Stimulated activated CD4-positive, alpha-beta T cell treated with anti-CD3 and anti-CD28 coated beads, Interleukin-15, amount 100 ng/mL, for 24 hours (primary cell): ENCODE measurements at places on chromosomes 5 and 9.

GRCh38 chr5:39361306-39361705 is 3.0 kb downstream of the C9 start:
- DNase-seq: no peak

- DNase-seq: no peak
Observed at GRCh38 chr9:128144239-128145181, 4.7 kb upstream of the LCN2 start.

DNA sequence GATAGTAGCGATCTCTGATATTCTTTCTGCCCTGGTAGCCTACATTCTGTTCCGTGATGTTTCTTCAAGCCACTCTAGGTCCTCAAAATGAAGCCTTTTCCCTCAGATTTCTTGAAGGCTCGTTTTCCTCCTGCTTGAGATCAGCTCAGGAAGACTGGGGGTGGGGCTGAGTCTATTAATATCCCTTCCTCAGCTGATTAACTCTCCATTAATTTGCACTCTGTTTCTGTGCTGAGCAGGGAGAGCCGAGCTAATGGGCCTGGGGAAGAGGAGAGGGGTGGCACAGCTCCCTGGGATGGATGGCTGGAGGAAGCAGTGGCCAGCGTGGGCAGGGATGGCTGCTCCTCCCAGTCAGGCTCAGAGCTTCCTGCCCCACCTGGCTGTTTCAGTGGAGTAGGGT is 93.3 kb downstream of the PPARGC1B start:
- no peak for DNase-seq

DNA sequence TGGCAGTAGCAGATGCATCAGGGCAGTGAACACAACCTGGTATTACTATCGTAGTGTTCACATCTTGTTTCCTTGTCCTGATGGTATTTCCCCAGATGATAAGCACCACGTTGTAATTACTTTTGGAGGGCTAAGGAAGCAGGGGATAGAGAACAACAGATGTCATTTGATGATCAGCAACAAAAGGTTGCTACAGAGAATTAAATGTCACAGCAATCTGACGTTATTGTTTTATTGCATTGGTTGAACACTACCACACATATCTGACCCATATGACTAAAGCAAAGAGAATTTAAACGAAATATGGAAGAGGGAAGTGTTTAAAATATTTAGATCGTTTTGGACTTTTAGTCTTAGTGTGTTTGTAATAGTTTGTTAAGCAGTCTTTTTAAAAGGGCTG is 408.3 kb downstream of the SH3GL2 start:
- no peak for DNase-seq

- DNase-seq: no peak
Observed at GRCh38 chr9:126386088-126386487, 59.5 kb downstream of the MVB12B start.

DNA sequence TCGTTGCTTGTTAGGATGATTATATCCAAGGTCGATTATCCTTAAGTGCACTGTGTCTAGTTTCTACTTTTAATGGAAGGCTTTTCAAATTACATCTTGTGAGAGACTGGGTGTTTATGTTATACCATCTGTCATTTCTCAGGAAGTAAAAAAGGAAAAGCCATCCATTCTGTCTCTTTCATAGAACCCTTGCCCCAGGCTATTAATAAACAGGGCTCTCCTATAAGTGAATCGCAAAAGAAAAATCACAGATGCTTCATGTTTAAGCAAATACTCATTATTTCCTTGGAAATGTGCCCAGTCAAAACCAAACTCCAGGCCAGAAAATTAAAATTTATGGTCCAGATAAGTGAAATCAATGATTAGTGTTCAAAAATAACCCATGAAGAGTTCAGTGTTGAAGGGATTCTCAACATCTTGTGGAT is 58.1 kb downstream of the STARD4 start:
- no peak for DNase-seq

GRCh38 chr5:18740301-18740700 is 1106.0 kb downstream of the TAF11L14 start:
- no peak for DNase-seq

- DNase-seq: peak; percentile 10
Observed at GRCh38 chr5:112923148-112923917, 1.3 kb upstream of the REEP5 start.

- no peak for DNase-seq
Observed at GRCh38 chr9:36825179-36825578, 208.9 kb downstream of the PAX5 start.

GRCh38 chr5:157917491-157917890 is 58.5 kb upstream of the CLINT1 start:
- DNase-seq: no peak

DNA sequence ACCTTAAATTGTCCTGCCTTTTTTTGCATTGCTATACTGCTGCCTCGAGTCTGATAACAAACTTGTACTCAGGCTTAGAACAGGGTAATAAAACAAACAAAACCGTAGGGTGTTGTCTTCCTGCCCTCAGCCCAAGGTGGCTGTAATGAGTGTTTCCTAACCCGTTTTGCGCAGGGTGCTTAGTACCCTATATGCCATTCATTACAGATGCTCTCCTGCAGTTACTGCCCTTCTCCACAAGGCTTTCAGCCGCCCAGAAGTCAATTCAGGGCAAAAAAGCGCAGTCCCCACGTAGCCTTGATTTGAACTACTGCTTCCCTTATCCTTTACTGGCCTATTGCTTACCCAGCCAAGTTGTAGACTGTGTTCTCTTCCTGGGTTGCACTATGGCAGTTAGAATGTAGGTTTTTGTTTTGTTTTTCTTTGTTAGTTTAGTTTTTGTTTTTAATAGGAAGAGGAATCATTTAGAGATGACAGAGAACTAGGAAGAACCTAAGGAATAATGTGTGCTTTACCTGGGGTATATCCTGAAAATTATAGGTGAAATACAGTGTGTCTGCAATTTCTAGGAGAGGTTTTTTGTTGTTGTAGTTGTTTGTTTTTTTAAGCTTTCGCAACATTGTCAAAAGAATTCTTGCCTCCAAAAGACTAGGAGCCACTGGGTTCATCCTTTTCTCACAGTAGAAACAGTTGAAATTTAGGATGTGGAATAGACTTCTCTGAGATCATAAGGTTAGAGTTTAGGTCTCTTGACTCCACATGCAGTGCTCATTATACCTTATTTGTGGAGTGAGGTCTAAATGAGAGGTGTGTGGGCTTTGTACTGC is 1.3 kb downstream of the HMGXB3 start:
- DNase-seq: peak; percentile 65

- DNase-seq: no peak
Observed at GRCh38 chr9:84174486-84174885, 166.1 kb downstream of the SLC28A3 start.

DNA sequence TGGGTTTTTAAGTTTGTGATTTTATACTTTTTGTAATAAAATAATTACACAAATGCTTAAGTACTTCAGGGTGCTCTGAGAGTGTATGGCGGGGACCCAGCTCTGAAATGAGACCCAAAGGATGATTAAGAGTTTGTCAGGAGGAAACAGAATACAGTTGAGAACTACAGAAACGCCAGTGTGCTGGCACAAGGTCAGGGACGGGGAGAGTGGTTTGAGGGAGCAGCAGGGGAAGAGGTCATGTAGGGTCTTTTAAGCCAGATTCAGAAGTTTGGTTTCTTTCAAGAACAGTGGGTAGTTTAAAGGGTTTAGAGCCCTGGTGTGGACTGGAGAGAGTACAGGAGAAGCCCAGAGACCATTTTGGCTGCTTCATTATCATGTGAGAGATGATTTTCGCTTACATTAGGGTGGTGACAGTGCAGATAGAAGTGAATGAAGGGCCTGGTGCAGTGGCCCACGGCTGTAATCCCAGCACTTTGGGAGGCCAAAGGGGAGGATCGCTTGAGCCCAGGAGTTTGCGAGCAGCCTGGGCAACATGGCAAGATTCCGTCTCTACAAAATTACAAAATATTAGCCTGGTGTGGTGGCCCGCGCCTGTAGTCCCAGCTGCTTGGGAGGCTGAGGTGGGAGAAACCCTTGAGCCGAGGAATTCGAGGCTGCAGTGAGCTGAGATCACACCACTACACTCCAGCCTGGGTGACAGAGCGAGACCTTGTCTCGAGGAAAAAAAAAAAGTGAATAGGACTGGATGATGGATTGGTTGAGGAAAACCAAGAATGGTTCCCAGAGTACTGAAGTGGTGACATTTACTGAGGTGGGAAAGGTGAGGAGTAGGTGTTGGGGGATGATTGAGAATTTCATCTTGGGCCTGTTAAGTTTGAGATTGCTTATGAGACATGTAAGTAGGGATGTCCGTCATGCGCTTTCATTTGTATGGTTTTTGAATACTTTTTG is 1.4 kb upstream of the ETF1 start:
- peak; percentile 20 for DNase-seq

DNA sequence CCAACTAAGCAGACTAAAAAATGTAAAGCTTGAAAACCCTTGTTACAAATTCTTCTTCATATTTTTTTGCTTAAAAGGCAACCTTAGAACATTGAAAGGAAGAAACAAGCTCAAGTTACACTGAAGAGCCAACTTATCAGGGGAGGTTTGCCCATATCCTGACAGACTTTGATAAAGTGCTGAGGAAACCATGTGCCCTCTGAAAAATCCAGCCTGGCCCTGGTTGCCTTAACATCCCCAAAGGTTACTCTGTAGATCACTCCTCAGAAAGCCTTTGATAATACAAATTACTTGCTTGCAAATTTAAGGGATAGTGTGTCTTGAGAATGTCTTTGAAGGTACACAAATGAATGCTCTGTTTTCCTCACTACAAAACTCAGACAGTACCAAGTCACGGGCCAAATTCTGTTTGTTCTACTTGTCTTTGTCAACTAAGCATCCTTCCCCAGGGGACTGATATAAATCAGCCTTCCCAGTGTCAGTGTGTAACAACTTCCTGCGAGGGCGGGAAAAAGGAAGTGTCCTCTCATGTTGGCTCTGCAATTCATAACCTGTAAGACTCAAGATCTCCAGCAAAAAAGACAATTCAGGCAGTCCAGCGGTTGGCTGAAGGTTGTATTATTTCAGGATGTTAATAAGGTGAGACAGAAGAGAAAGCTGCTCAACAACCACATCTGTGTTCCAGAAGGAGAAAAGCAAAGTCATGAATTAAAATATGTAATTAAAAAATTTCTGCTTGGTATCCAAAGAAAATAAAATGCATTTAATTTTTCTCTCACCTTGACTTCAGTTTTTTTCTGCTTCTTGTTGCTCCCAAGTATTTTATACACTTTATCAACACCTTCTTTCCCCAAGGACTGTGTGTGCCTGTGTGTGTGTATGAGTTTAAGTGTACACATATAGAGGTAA is 199.9 kb downstream of the PIK3R1 start:
- DNase-seq: no peak

GRCh38 chr9:88993871-88994460 is 2.7 kb downstream of the S1PR3 start:
- DNase-seq: no peak

DNA sequence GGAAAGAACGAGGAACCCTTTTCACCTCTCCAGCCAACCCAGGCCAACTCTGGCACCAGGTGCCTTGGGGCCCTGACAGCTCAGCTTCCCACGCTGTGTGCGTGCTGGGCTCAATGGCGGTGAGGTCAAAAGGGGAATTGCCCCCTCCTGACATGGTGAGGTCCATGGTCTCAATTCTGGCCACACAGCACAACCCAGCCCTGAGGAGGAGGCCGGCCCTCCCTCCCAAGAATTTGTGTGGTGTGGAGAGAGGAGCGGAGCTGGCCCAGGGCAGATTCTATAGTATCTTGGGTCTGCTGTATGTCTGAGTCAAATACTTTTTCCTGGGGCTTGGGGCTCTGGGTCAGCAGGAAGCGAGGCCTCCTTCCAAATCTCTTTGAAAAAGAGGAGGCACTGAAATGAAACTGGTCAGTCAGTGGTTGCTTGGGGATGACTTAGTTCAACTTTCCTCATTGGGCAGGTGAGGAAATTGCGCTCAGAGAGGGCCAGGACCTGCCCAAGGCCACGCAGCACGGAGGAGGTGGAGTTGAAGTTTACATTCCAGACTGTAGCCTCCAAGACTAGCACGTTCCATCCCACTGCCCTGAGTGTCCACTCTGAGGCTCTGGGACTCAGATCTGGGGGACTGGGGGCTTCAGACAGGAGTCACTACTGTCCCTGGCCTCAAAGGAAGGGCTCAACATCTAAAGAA is 15.6 kb downstream of the COL27A1 start:
- no peak for DNase-seq

DNA sequence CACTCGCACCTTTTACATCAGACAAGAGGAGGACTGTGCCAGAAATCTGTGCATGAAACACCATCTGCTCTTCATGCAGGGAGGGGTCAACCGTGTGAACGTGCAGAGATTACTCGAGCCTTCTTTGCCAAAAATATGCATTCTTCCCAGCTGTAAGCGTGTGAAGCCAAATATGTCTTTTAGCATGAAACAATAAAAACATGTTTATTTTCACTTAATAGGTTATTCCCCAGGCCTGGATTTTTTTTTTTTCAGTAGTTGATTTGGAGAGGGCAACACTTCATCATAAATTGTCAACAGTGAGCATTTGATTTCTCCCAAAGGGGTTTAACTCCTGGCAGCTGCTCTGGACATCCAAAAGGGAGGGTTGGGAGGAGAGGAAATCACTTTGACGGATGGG is 23.8 kb downstream of the PLAC8L1 start:
- DNase-seq: no peak

DNA sequence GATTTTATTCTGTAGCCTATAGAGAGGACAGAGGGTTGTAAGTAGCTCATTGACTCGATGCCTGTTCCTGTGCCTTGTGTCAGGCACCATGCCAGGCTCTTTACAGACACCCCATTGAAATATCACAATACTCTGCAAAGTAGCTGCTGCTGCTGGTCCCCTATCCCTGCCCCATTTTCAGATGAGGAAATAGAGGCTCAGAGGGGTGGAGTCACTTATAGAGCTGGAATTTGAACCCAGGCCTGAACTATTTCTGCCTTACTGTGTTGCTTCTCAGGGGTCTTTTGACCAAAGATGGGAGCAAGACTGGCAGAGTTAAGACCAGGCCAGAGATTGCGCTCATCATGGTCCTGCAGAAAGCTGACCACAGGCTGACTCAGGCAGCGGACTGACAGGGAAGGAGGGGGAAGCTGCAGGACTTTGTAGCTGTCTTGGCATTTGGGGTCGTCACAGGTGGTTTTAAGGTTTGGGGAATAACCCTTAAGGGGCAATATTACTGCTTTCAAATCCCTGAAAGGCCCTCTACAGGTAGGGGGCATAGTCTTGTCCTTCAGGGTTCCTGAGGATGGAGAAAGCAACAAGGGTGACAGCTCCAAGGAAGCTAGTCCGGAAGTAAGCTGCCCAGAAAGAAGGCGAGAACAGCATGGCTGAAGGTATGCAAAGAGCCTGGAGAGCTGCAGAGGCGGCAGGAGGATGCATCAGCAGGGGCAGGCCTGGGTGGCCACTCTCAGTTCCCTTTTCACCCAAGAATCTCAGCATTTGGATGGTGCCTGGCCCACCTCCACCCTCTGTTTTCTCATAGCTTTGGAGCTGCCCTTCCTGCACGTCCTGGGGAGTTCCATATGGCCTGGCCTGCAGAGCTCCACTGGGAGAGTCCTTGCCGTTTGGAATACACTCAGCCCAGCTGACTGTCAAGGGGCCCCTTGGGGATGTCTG is 18.3 kb upstream of the NDST1 start:
- no peak for DNase-seq

- DNase-seq: no peak
Observed at GRCh38 chr5:151868451-151868850, 56.2 kb downstream of the GLRA1 start.

GRCh38 chr9:96199006-96199405 is 103.0 kb downstream of the HSD17B3 start:
- DNase-seq: no peak
